Cardiac fibroblast (primary cell): ENCODE measurements at places on chromosomes 7 and 10.
A peak's percentile ranks its signal among the peaks of the same experiment; 100 is the strongest.

- peak; percentile 95 for DNase-seq
Measured at GRCh38 chr10:73887294-73888039, 13.1 kb upstream of the CAMK2G start.

DNA sequence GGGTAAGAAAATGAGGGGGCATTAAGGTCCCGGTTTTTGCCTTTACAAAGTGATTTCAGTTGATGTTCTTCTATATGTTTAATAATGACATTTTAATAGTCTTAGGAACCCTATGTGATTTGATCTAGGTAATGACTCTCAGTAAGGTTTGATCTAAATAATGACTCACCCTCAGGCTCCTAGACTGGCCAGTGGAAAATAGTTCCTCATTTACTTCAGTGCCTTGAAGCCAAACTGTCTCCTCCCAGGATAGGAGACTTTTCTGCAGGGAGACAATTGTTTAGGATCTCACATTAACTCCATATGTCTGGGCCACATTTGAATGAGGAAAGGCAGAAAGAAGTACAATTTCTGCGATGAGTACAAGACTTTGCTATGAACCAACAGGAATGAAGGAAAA lies 1331.9 kb downstream of the XPNPEP1 start:
- no peak for DNase-seq

DNA sequence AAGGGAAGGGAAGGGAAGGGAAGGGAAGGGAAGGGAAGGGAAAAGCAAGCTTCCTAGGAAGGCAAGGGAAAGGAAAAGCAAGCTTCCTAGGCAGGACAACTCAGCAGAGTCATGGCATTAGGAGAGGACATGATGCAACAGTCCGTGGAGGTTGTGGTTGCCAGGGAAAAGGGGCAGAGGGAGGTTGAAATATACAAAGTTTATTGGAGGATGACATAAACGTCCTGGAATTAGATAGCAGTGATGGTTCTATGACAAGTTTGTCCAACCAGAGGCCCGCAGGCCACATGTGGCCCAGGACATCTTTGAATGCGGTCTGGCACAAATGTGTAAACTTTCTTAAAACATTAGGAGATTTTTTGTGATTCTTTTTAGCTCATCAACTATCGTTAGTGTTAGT lies 59.8 kb upstream of the OPN4 start:
- peak; percentile 54 for DNase-seq

- no peak for DNase-seq
Measured at GRCh38 chr10:120002785-120003184, 110.3 kb downstream of the SEC23IP start.

DNA sequence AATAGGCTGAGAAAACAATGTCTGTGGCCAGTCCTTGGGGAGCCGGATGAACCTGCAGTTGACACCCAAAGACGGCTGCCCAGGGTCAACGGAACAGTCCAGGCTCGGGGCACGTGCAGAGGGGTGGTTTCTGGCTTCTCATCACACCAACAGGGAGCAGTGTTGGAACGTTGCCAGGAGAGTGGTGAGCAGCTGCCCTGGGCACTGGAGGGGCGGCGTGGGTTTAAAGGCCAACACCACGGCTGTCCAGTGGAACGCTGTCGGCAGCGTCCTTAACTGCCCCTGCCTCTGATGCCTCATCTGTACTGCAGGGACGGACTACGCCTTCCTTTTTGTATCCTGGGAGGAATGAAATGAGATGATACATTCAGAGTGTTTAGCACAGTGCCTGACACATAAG lies 19.8 kb downstream of the JCAD start:
- no peak for DNase-seq

DNA sequence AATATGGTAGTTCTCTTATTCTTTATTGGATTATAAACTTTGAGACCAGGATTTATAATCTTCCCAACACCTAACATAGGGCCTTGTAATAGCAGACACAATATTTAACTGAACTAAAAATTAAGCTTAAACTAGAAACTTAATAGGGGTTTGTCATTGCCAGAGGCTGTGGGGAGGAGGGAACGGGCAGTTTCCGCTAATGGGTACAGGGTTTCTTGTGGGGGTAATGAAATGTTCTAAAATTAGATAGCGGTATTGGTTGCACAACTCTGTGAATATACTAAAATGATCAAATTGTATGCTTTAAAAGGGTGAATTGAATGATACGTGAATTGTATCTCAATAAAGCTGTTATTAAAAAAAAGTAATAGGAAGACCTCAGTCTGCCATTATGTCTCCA lies 45.4 kb downstream of the NT5C2 start:
- no peak for DNase-seq

GRCh38 chr7:138052696-138053095 lies 23.6 kb upstream of the AKR1D1 start:
- DNase-seq, result no peak
